ENCODE measurements at places on chromosomes 7 and 10. TPM values are rescaled to one million over a fixed set of nuclear protein-coding genes. Genes with fewer than 3 reads are reported as not detected.

DNA sequence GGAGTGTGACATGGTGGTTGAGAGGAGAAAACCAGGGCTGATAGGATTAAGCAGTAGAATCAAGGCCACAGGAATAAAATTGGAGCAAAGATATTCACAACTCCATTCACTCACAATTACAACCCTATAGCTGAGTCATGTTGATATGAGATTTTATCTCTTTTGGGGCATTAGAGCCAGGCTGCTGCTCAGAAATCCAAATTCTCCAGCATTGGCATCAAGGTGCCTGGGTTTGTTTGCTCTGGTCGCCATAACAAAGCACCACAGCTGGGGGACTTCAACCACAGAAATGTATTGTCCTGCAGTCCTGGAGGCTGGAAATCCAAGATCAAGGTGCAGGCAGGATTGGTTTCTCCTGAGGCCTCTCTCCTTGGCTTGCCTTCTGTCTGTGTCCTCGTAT, 52.5 kb upstream of the GRB10 start:
- DNase-seq: peak; percentile 35

DNA sequence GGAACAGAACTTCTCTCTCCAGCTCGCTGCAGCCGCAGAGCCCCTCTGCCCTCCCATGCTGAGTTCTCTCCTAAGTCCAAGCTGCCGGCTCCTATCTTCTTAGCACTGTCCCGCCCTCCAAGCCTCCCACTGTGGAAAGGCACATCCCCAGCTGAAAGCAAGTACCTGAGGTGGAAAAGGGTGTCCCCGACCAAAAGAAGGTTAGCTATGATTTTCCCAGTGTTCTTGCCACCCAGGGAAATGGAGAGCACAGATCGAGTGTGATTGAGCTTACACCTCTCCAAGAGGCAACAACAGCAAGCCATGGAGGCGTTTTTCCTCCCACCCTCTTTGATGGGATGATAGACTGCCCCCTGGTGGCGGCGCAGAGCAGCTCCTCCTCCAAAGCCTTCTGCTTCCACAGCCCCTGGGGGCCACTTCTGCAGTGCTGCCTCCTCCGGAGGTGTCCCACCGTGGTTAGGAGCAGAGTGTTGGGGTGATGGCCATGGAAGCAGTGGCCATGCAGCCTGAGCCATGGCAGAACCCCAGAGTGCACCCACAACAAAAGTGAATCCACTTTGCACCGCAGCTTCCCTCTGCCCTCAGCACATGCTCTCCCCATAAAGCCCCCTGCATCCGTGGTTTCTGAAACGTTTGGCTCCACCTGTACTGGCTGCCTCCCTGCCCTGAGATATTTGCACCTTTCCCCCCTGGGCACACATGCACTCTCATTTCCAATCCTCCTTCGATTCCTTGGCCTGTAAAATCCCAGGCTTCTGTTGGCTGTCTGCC, 143.1 kb upstream of the STK17A start:
- DNase-seq: no peak

- DNase-seq: no peak
These were observed 716.9 kb downstream of the TYW1 start for GRCh38 chr7:67713451-67714056.

- peak; percentile 75 for DNase-seq
These were observed 777 bp downstream of the RUNDC3B start for GRCh38 chr7:87628780-87629569.

DNA sequence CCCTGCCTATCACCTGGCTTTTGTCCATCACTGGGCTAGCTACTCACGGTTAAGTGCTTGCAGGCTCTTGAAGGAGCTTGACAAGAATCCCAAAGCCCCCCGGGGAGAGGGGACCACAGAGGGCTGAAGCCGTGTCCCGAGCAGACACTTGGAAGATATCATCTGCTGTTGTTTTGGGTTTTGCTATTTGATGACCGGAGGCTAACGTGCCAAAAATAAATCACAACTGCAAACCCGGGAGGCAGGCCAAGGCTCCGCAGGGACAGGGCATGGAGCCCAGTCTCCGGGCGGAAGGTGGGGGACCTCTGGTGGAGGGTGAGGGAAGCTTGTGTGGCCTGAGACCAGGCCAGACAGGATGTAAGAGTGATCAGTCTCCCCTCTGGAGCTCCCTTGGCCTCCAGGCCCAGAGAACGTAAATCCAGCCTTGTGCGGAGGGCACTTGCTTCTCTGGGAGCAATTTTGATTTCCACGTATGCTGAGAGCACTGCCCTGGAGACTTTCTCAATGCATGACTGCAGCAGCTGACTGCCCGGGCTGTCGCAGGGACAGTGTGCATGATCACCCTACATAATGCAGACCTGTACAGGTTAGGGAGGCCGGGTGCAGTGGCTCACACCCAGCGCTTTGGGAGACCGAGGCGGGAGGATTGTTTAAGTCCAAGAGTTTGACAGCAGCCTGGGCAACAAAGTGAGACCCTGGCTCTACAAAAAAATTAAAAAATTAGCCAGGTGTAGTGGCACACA, at the start of gene PHKG1:
Gene PHKG1, minus strand, starts transcription at position 164 of the 743 bp plus-strand sequence. CDS start 4,011 bp downstream, outside the sequence.
- DNase-seq: peak; percentile 89

GRCh38 chr10:93509816-93510215, 13.4 kb downstream of the CEP55 start:
- no peak for DNase-seq

GRCh38 chr10:18010050-18010449, 58.3 kb downstream of the SLC39A12 start:
- DNase-seq: no peak

DNA sequence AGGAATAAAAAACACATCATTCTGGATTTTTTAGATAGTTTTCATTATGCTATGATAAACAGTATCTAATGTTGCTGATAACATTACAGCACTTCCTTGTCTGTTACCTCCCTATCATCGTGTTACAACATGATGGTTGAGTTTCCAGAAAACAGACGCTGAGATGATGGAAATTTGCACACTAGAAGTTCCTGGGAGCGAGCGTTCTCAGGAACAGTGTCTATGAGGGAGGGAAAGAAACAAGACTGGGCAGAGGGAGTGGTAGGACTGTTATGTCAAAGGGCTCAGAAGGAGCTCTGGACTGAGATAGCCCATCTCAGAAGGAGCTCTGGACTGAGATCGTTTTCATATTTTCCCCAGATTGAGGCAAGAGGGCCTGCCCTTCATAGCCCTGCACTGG, 121.6 kb downstream of the REEP3 start:
- DNase-seq: no peak

DNA sequence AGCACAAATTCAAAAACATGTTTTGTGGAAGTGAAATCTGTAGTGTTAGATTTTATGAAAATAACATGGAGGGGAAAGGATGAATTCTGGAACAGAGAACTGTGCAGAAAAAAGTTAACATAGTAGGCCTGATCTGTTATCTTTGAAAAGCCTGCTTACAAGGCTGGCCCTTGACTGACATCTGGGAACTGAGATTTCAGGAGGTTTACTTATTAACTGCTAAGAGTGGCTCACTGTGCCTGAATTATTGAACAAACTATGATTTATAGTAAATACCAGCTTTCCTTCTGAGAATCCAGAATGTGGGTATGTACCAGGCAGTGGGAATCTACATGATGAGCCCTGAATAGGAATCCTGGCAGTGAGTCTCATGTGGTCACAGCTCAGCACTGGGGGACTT, 30.5 kb downstream of the NSUN6 start:
- DNase-seq: no peak

GRCh38 chr7:84095971-84096370, 98.6 kb downstream of the SEMA3A start:
- no peak for DNase-seq

- no peak for DNase-seq
These were observed 195.8 kb upstream of the NEBL start for GRCh38 chr10:21092683-21093524.

- DNase-seq: no peak
These were observed 68.4 kb downstream of the HACD1 start for GRCh38 chr10:17548770-17549169.

- DNase-seq: no peak
These were observed 18.5 kb upstream of the ANTXRL start for GRCh38 chr10:46268076-46268881.

DNA sequence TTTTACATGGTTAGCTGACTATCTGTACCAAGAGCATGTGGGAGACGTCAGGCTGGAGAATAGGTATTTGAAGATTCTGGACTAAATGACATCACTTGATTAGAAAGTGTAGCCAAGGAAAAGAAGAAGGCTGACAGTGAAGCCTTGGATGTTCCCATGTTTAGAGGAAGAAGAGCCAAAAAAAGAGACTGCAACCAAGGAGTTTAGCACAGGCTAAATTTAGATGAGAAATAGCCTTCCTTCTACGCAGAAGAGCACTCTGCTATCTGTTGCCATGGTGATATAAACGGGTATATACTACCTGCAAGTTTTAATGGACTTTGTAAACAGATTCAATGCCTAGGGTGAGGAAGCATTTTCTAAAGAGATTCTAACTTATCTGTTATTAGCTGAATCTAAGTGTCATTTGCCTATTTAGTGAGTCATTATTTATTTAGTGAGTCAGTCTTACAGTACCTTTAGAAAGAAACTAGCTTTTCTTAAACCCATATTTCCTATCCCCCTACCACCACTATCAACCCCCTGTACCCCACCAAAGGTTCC, 69.8 kb downstream of the CDK6 start:
- DNase-seq: no peak

DNA sequence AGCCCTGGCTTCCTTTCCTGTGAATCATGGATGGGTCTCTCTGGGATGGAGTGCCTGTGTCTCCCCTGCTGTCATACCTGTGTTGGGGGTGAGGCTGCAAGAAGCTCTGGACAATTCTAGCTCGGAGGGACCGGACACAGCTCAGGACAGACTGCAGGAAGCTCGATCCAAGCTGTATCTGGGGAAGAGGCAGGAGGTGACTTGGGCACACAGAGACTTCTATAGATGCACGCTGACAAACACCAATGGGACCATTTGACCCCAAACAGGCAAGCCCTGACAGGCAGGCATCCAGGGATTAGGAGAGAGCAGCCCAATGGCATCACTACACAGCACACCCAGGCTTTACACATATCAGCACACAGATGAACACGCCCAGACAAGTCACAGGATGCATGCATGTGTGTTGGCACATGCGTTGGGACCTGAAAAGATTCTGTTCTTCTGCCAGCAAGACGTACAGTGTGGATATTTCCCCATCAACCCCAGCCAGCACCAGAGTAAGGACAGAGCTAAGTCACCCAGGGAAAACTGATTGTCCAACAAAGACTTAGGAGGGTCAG, 4.5 kb downstream of the LLCFC1 start:
- DNase-seq: no peak

DNA sequence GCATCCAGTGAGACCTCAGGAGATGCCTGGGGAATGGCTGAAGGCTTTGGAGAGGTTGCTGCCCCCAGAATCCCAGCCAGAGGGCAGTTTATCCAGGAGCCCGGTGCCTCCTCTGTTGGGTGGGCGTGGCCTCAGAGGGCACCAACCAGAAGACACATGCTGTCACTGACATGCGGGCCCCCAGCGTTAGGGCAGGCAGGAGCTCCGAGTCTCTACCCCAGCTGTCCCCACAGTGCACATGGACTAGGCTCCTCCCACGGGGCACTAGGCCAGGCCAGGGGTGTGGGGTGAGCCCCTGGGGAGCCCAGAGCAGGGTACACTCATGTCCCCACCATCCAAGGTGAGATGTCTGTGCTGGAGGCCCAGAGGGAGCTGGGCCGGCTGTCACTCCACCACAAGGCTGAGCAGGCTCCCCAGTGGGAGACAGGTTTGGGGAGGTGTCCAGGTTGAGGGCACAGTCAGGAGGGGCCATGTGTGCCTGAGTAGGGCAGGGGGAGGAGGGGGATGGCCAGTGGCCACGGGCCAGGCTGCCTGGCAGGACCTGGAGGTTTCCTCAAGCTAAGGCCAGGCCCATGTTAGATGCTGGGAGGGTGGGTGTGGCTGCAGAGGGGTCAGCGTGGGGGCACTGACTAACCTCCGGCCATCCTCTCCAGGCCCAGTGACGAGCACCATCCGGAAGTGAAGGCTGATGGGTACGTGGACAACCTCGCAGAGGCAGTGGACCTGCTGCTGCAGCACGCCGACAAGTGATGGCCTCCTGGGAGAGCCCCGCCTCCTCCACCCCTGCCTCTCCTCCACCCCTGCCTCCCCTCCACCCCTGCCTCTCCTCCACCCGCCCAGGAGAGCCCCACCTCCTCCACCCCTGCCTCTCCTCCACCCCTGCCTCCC, 131.3 kb downstream of the FAM53B start:
- no peak for DNase-seq

DNA sequence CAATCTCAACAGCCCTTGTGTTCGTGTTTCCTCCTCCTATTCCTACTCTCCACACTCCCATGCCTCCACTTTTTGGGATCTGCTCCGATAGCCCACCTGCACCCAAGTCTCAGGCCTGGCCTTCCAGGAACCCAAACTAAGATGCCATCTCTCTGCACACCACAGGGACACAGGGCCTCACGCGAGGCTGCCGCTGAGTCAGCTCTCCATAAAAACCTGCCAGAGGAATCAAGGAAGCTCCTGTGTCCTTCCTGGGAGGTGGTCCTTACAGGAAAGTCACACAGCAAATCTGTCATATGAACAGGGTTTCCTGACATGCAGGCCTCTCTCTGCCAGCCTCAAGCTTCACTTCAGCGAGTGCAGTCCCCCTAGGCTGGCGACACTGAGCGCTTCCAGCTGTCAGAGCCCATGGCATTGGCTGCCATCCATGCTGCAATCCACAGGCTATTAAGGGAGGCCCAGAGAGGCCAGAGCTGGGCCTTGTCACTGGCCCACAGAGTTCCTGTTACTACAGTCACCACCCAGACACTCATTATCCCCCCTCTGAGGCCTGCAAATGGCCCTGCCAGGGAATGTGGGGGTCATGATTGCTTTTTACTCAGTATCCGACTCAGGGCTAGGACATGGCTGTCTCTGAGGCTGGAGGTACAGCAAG, 151.4 kb downstream of the OAT start:
- DNase-seq: no peak

GRCh38 chr7:68613897-68614296, 984.4 kb upstream of the AUTS2 start:
- DNase-seq: no peak

Gene NANOS1
- total RNA-seq: 10.3 TPM

Gene TSPAN12
- total RNA-seq: 54.9 TPM

Gene EN2
- not detected for total RNA-seq

Gene MBLAC1
- total RNA-seq: 1.5 TPM

Gene AMZ1
- 0.08 TPM for total RNA-seq

Gene TECPR1
- total RNA-seq: 16.6 TPM
